SJSA1 (cell line): ENCODE measurements at places on chromosomes 13 and 19. TPM values are rescaled to one million over a fixed set of nuclear protein-coding genes. Genes with fewer than 3 reads are reported as not detected.

DNA sequence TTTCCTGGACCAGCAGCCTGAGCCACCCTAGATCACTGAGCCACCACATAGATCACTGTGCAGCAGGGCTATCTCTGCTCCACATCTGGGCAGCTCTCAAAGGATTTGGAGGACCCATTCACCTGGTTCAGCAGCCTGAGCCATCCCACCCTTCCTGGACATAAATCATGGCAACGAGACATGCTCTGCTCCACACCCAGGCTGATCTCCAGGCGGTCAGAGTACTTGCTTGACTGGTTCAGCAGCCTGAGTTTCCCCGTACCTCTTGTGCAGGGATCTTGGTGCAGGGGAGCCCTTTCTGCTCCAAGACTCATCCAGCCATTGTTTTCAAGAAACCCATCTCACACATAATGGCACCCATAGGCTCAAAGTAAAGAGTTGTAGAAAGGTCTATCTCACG lies 195.3 kb downstream of the LIG4 start:
- peaks cover 5% of the 10 kb centered on the region for H3K27me3 ChIP-seq
- H3K36me3 ChIP-seq, result no peaks in the 10 kb centered on the region
- H3K27ac ChIP-seq, result no peak overlapping the region
- no peaks in the 10 kb centered on the region for H3K4me1 ChIP-seq
- H3K4me3 ChIP-seq, result no peak overlapping the region
- DNase-seq, result no peak

DNA sequence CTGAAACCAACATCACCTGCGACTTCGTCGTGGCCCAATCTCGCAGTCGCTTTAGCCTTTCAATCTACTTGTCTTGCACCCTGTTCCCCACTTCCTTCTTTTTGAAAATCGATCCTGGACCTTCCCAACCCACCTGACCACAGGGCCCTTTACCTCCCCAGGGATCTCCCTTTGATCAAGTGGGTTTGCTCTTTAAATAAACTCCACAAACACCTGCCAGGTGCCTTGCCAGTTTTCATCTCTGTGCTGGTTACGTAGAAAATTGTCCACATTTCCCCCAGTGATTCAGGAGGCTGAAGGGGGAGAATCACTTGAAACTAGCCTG lies 14.5 kb upstream of the RAB20 start:
- no peak for DNase-seq
- H3K27me3 ChIP-seq, result peaks cover 60% of the 10 kb centered on the region
- H3K4me1 ChIP-seq, result peaks cover 6% of the 10 kb centered on the region
- no peak overlapping the region for H3K27ac ChIP-seq
- H3K4me3 ChIP-seq, result no peak overlapping the region

GRCh38 chr13:112438094-112438493 lies 61.9 kb downstream of the SPACA7 start:
- peaks cover 37% of the 10 kb centered on the region for H3K27me3 ChIP-seq
- no peak overlapping the region for H3K27ac ChIP-seq
- H3K36me3 ChIP-seq, result no peaks in the 10 kb centered on the region
- H3K4me3 ChIP-seq, result no peak overlapping the region
- no peaks in the 10 kb centered on the region for H3K4me1 ChIP-seq

The GAPDHS gene
- total RNA-seq, result not detected in 2 replicates
